ENCODE measurements at places on chromosomes 2 and 18. TPM values are rescaled to one million over a fixed set of nuclear protein-coding genes. Genes with fewer than 3 reads are reported as not detected.

Gene CHST9
- total RNA-seq = 19.3 TPM

Gene IL36RN
- total RNA-seq = not detected

Gene SDC1
- total RNA-seq = 167 TPM

Gene ORC2
- 32.1 TPM for total RNA-seq

Gene ACKR3
- total RNA-seq = 19.2 TPM

Gene CFC1
- total RNA-seq = 10.5 TPM

Gene RESP18
- not detected for total RNA-seq

Gene NMUR1
- 1.1 TPM for total RNA-seq

Gene SCYGR4
- not detected for total RNA-seq

Gene ST6GAL2
- 48.3 TPM for total RNA-seq

Gene FAHD2B
- 10.9 TPM for total RNA-seq

Gene UGT1A6
- total RNA-seq = 6.6 TPM
